ENCODE measurements at places on chromosomes 3 and 15.

GRCh38 chr3:45092132-45093031 is 53.8 kb downstream of the CDCP1 start:
- DNase-seq = no peak

- no peak for DNase-seq
Observed at GRCh38 chr15:58611731-58612676, 137.5 kb downstream of the ADAM10 start.

DNA sequence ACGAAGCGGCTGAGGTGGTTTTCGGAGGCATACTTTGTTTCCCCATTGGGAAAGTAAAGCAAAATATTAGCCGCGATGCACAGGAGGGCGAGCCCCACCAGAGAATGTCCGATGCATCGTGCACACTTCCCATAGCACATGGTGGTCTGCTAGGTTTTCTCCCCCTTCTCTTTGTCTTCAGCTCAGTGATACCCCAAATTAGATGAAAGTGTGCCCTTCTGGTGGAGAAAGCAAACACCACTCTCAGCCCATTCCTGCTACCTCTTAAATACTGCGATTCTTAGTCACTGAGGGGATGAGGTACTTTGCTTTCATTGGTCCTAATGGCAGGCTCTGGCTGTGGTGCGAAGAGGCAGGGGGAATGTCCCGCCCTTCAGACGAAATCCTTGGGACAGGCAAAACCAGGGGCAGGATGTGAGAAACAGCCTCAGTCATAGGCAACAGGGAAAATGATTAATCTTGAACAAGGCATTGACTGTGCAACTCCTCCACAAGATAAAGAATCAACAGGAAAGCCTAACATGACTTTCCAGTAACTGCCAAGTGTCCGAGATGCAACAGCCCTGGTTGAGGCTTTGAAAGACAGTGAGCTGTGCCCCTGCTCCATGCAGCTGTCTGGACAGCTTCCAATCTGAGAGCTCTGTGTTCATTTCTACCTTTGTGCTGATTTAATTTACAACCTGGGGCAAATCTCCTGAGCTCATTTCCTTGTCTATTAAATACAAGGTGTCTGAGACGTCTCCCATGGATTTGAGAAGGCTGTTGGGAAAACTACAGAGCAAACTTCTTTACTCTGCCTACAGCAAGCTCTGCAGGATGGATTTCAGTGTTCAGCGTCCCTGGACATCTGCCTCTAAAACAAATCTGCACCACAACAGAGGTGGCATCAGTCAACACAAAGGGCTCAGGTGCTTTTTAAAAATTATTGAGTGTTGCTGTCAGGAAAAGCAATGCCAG is at the start of gene TM4SF1:
TM4SF1 (minus strand) TSS at position 242 of the 957 bp plus-strand sequence; CDS start at position 140, 102 bp downstream.
- no peak for DNase-seq

GRCh38 chr3:189605717-189606116 is 25.5 kb upstream of the TP63 start:
- no peak for DNase-seq

GRCh38 chr3:155184011-155184410 is 103.9 kb downstream of the MME start:
- no peak for DNase-seq

- no peak for DNase-seq
Observed at GRCh38 chr3:119098619-119099222, 47.2 kb upstream of the TEX55 start.

DNA sequence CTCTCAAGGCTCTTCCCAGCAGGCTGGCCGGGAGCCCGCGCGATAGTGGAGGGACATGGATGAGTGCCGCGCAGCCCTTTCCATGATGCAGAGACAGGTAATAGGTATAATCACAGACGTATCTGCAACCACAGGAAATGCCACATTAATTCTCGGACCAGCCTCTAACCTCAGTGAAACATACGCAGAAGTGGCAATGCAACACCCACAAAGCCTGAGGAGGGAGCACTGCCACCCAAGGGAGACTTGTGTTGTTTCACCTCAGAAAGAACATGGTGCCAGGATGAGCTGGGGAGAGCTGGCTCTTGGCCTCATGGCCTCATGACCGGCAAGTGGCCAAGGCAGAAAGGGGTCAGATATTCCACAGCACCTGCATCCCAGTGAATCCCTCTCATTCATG is 39.0 kb downstream of the PGPEP1L start:
- DNase-seq = no peak

GRCh38 chr3:106685745-106686144 is 691.5 kb upstream of the CCDC54 start:
- DNase-seq = no peak

DNA sequence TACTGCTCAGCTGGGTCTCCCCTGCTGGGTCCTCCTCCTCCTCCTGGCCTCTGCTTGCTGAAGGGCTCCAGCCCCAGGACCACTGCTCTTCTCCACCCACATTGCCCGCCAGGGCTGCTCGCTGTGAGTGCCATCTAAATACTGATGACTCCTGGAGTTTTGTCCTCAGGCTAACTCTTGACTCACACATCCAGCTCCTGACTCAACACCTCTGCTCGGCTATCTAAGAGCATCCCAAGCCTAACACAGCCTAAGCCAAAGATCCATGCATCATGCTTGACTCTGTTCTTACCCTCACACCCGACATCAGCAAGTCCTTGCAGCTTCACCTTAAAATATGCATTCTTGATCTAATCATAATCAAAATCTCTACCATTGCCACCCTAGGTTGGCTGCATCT is 260.2 kb downstream of the KLF13 start:
- no peak for DNase-seq

DNA sequence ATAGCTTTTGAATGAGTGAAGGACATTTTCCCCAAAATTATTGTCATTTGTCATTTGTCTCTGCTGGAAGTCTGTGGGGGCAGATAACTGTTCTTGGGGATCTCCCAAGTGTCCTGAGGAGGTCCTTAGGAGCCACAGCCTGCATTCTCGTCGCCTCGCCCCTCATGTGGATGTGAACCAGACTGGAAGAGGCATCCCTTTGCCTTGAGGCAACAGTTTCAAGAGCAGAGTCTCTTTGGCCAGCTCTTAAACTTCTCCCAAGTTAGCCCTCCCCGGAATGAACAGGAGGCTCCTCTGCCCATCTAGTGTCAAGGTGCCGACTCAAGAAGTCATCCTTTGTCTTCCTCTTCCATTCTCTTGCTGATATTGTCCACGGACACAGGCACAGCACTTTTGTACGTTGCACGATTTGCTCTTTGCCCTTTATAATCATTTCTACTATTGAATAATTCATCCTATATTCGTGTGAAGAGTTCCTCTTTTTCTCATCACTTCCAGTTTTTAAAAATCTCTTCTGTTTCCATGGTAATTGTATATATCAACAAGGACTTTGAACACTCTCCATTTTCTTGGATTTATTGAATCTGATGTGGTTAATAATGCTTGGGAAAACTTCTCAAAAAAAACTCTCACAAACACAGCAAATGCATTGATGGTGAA is 40.8 kb upstream of the CD47 start:
- DNase-seq = no peak

GRCh38 chr3:42829083-42829627 is 19.9 kb downstream of the ACKR2 start:
- no peak for DNase-seq

DNA sequence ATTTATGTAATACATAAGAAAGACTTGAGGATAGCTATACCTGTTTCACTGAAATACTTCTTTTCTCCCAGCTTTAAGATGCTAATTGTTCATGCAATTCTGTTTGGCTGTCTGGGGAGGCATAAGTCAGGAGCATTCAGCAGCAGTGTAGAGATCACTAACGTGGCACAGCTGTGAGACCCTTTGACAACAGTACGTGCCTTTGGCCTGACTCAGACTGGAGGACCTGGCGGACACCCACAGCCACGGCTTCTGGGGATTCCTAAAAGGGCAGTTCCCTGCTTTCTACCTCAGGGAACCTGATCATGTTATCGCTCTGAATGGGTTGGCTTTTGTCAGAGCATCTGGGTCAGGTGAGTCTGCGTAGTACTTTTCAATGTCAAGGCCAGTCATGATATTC is 295.0 kb upstream of the ICE2 start:
- no peak for DNase-seq

DNA sequence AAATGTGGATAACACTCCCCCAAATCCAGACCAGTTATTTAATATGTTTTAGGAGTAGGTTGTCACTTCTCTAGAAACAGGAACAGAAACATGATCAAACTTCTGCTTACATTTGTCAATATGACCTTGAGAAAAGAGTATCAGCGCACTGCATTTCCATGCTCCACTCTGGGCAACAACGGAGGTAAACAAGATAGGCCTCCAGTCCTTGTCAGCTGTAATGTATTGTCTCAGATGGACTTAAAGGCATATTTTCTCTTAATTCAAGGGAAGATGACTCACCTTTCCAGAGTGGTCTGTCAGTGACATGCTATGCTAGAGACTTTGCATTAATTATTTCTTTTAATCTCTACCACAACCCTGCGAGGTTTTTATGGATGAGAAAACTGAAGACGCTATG is 51.6 kb upstream of the TCF12 start:
- no peak for DNase-seq

- DNase-seq = no peak
Observed at GRCh38 chr3:52327486-52328290, 11.6 kb downstream of the DNAH1 start.

DNA sequence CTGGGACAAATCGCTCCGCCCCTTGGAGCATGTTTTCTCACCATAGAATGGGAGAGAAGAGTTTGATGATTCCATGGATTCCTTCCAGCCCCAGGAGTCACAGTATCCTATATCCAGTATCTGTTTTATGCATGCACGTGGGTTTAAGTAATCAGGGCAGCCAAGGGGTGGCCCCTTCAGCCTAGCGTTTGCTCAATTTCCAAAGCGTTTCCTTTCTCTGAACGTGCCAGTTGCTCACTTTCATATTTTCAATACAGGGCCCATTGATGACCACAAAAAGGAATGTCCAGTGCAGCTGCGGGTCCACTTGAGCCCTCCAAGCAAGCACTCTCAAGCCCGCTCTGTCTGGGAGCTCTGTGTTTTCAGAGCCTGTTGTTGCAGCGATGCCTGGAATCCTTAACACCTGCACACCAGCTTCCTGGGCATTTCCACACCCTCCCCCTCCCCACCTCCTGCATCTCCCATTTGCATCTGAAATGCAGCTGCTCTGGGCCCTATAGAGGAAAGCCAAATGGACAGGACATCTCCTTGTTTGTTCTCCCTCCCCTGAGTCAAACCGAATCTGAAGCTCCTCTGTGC is 164.3 kb upstream of the LPP start:
- DNase-seq = no peak

DNA sequence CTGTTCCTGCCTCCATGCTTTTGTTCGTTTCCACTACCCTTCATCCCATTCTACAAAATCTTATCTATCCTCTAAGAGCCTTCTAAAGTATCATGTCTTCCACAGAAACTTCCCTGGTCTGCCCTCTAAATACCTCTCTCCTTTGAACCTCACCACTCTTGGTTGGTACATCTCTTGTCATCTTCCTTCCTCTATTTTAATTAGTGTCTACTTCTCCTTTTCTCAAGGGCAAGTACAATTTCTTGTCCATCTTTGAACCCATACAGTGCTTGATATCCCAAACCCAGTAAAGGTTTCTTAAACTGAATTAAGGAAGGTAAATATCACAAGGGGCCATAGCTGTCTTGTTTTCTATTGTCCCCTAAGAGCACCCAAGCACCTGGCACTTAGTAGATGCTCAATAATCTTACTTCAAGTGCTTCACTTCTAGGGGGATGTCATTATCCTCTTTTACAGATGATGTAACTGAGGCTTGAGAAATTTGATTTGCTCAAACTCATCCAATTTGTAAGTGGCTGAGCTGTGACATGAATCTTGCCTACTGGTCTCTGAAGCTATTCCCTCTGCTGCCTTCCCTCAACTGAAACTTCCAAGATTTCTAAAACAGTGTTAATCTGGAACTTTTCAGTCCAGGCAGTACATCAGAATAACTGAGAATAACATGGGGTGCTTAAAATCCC is 2.6 kb upstream of the DAPK2 start:
- no peak for DNase-seq

- DNase-seq = no peak
Observed at GRCh38 chr3:123834631-123835030, 49.5 kb downstream of the MYLK start.

- no peak for DNase-seq
Observed at GRCh38 chr3:9689757-9690156, 13.9 kb upstream of the CPNE9 start.

GRCh38 chr3:158789592-158789991 is 12.3 kb upstream of the MFSD1 start:
- DNase-seq = no peak

DNA sequence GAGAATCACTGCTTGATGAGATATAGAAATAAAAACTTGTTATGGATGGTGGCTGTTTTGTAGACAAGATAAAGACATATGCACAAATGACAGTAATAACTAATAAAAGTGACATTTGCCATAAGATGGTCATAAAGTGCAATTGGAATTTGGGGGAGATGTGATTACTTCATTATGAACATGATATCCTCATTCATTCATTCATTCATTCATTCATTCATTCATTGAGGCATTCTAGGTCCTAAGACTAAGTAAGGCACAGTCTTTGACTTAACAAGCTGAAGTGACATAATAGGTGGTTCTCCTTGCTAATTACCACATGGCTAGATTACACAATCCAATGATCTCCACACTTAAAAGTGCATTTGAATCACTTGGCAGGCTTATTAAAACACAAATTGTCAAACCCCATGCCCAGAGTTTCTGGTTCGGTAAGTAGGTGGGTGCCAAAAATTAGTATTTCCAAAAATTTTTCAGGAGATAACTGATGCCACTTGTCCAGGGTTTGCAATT is 18.9 kb downstream of the RAP2B start:
- DNase-seq = no peak

DNA sequence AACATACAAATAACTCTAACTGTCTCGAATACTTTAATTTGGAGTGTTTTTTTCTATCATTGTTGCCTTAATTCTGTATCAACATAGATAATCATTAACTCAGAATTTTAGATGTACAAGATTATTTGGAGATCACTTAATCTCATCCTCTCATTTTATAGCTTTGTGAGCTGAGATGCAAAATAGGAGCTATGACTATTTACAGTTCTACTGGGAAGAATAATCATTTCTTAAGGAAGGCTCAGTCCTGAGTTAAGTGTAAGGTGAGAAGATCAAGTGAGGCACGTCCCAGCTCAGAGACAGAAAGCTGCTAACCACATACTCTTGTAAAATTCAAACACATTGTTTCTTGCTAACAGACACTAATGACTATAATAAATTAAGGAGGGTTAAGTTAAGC is 66.2 kb downstream of the CCDC54 start:
- DNase-seq = no peak

- no peak for DNase-seq
Observed at GRCh38 chr3:86890741-86891396, 100.1 kb downstream of the VGLL3 start.

All from activated T-cell treated with anti-CD3 and anti-CD28 coated beads for 1 hour (primary cell).